ENCODE measurements at places on chromosomes 12 and 14. TPM values are rescaled to one million over a fixed set of nuclear protein-coding genes. Genes with fewer than 3 reads are reported as not detected.

The KRT72 gene
- total RNA-seq: 0.23 TPM

The FAM161B gene
- total RNA-seq: 20.3 TPM

The SCNN1A gene
- total RNA-seq: not detected

The LBHD2 gene
- 1.2 TPM for total RNA-seq
